Right ventricle myocardium inferior (tissue), 1 donor: ENCODE measurements at places on chromosomes 4 and X. TPM values are rescaled to one million over a fixed set of nuclear protein-coding genes. Genes with fewer than 3 reads are reported as not detected.

DNA sequence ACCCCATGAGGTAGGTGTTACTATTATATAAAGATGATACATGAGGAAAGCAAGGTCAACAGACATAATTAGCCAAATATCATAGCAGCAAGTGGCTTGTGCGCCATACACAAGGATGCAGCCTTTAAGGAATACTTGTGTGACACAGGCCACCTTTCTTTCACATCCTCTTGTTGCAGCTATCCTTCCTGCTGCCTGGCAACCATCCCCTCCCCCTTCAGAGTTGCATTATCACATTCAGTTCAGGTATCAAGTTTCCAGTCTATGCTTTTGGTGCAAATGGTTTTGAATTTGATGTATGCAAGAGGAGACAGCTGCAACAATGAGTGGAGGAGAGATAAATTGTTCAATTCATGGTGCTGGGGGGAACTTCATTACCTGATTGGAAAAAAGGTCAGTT, 6.4 kb downstream of the ZCCHC18 start:
- no peak for DNase-seq

DNA sequence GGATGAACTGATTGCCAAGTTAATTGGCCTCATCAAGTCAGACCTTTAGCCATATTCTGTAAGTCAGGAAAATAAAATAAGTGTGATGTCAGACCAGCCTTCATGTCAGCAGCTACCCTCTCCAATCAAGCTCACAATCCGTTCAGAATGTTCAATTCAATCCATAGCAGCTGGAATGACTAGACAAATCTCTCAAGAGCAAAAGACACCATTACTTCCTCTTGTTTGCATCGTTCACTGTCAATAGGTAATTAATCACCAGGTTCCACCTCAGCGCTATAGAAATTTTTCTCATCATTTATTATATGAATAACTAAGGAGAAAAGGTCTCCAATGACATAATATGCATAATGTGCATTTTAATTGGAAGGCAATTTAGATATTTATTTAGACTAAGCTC, 321.0 kb upstream of the GRIA3 start:
- DNase-seq: no peak

- DNase-seq: no peak
Observed at GRCh38 chr4:90474484-90474883, 347.3 kb downstream of the CCSER1 start.

DNA sequence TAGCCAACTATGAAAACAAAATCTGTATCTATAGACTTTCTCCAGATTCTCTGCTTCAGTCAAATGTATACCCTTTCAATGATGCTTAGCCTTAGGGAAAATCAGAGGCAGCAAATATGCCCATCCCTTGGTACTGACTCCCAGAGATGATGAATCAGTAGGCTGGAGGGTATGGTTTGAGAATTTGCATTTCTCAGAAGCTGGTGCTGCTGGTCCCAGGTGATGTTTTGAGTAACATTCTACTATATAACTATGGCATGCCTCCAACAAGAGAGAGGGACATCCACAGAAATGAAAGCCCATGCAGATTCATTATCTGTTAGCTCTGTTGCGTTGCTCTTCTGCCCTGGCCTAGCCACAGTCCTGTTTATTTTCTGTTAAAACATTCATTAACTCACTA, 13.6 kb downstream of the TNIP3 start:
- DNase-seq: no peak

Gene RAB9B
- 33.9 TPM for total RNA-seq

Gene MAML3
- total RNA-seq: 2.3 TPM

Gene CYP2U1
- 7.1 TPM for total RNA-seq

Gene XAGE2
- total RNA-seq: not detected

Gene OPRPN
- not detected for total RNA-seq
